Activated naive CD8-positive, alpha-beta T cell treated with anti-CD3 and anti-CD28 coated beads for 36 hours (primary cell): ENCODE measurements at places on chromosomes 16 and 17.

DNA sequence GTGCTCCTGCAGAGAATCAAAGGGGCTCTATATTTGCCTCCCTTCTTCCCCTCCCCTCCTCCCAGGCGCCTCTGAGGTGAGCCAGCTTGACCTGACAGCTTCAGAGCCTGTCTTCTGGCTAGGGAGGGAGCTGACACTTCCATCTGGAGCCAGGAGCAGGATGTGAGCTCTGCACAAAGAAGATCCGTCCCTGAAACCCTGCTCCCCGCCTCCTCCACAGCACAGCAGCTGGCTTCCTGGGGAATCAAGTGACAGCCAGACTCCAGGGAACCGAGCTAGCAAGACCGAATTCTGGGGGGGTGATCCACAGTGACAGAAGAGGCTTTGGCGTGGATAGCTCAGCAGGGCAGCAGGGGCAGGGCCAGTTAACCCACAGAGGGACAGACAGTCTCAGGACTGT is 37.2 kb downstream of the CCDC182 start:
- DNase-seq: no peak

- peak; percentile 48 for DNase-seq
Observed at GRCh38 chr17:73595479-73595878, 48.8 kb downstream of the SDK2 start.

DNA sequence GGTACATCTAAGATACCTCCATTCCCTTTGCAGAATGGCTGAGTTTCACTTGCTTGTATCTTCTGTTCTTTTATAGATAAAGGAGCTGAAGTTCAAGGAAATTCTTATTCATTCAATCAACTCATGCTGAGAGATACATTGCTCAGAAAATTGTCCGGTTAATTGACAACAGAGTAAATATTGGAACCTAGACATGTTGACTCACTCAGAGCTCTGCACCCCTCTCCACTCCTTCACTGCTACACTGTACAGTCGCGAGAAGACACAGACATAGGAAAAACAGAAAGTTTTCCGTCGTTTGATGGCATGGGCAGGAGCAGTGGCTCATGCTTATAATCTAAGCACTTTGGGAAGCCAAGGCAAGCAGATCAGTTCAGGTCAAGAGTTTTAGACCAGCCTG is 690.5 kb upstream of the SOX9 start:
- DNase-seq: no peak

- no peak for DNase-seq
Observed at GRCh38 chr17:39937447-39937846, 9.9 kb downstream of the LRRC3C start.

GRCh38 chr17:65542610-65543009 is 18.8 kb downstream of the AXIN2 start:
- DNase-seq: no peak

- no peak for DNase-seq
Observed at GRCh38 chr16:12677502-12677901, 126.2 kb downstream of the CPPED1 start.

- no peak for DNase-seq
Observed at GRCh38 chr16:57528499-57529390, 7.6 kb downstream of the CCDC102A start.

DNA sequence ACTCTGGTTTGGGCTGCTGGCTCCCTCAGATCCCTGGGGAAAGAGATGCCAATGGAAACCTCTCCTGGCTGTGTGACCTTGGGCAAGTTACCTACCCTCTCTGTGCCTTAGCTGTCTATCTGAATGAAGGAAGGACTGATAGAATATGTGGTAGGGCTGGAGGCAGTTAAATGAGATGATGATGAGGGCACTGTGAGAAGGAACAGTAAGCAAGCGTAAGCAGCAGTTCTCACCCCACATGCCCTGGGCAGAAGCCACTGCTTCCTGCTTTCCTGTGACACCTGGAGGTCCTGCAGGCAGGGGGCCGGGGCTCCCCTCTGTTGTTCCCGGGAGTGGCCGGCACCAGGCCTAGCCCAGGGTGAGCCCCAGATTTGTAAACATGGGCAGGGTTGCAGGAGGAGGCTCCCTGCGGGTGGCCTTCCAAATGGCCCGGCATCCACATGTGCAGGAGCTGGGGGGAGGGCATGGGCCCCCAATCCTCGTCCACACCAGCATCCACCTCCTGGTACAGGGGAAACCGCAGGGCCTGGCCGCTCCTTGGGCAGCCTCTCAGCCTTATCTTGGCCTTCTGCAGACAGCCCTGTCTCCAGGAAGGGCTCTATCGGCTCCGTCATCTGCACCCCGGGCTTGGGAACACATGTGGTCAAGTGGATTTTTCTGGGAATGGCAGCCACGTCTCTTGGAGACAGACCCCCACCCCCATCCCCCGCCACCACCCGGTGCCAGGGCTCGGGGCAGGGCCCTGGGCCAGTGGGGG is 235.6 kb upstream of the GSE1 start:
- DNase-seq: no peak

DNA sequence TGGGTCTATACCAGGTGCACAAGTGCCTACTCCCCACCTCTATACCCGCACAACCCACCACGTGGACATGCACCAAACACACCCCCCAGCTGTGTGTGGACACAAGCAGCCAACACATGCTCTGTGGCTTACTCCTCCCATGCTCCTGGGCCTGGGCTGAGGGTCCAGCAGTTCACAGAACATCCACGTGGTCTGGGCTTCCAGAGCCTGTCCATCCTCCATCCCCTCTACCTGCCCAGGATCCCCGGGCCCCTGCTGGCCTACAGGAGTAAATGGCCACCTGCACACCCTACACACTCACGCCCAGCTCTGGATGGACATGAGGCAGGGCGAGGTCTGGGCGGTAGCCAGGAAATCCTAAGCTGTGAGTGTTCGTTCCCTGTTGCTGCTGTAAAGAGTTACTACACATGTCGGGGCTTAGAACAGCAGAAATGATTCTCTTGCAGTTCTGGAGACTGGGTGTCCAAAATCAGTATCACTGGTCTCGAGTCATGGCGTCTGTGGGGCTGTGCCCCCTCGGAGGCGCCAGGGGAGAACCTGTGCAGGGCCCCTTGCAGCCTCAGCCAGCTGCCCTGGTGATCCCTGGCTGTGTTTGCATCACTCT is 15.0 kb upstream of the RAI1 start:
- DNase-seq: no peak

DNA sequence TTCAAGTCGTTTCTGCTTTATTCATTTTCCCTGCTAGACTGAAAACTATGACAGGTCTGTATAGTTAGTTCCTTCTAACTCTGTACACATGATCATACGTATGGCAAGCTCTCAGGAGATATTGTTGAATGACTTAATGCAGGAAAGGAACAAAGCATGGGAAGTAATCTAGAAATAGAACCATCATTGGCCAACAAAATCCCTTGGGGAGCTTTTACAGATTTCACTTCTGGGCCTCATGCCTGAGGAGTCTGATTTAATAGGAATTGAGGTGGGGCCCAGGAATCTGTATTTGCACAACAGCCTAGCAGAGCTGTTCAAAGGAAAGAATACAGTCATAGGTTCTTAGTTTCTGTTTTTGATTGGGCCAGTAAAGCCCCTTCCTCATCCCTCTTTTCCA is 229.2 kb downstream of the MAP2K6 start:
- DNase-seq: no peak

DNA sequence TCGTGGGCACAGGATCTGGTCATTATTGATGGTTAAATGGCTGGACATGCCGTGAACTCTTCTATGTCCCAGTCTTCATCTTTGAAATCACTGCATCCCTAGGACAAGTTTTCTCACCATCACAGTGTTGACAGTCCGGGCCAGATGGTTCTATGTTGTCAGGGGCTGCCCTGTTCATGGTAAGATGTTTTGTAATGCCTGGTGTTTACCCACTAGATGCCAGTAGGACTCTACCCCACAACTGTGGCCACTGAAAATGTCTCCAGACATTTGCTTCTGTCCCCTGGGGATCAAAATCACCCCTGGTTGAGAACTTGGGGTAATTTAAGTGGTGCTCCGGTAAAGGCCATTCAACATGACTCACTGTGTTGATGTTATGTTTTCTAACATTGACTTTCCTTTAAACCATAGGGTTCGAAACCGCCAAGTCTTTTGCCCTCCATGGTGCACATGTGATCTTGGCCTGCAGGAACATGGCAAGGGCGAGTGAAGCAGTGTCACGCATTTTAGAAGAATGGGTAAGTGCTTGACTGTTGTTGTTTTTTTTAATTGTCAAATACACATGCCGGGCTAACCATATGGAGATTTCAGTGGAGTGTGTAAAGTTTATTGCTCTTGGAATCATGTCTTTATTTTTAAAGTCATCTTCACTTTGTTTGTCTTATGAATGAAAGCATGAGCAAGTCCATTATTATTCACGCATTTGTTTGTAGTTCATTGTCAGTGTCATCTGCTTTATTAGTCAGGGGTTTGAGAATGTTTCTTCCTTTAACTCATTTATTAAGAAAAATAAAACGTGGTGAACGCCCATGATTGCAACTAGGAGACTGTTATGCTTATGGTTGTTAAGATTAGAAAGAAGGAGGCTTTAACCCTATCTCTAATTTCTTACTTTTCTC is 64.6 kb downstream of the WWOX start:
- no peak for DNase-seq

DNA sequence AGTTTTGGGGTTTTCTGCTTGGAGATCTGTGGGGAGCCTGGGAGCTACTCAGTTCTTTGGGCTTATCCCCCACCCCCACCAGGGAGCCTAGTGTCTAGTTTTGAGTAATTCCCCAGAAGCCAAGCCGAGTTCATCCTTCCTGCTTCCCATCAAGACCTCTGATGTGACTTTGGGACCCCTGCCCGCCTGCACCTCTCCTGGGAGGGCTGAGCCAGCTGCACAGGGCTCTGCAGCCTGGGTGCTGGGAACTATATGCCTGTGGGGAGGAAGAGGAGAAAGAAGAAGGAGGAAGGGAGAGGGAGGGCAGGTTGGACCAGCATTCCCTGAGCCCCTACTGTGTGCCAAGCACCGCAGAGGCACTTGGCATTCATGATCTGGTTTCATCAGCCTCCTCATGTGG is 178.9 kb downstream of the TMEM132E start:
- no peak for DNase-seq

DNA sequence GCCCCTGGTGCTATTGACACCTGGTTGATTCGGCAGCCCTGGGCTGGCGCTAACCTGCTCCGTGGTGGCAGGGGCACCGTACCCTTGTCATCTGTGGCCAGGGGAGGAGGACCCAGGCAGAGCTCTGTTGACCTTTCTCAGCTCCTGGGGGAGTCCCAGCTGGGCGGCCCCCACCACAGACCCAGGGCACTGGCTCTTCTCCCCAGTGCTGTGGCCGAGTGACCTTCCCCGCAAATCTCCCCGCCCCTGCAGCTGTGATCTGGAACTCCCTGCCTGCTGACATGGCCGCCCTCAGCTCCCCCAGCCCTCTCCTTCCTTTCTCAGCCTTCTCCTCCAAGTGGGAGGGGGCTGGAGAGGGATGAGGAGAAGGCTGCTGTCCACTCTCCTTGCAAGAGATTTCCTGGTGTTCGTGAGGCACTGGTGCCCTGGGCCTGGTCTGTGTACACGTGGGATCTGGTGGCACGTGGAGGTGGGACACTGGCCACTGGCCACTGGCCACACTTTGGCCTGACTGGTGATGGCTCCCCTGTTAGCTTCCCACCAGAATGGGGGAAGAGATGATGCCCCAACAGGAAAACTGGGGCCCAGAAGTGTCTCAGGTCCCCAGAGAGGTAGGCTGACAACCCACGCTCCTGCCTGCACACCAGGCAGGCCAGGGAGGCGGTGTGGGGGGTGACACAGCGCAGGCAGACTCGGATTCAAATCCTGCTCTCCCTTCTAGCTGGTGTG is 8.2 kb downstream of the FMNL1 start:
- DNase-seq: peak; percentile 72

GRCh38 chr17:10702574-10702973 is 5.2 kb downstream of the ADPRM start:
- no peak for DNase-seq

- no peak for DNase-seq
Observed at GRCh38 chr16:71933017-71933416, 37.7 kb downstream of the IST1 start.

DNA sequence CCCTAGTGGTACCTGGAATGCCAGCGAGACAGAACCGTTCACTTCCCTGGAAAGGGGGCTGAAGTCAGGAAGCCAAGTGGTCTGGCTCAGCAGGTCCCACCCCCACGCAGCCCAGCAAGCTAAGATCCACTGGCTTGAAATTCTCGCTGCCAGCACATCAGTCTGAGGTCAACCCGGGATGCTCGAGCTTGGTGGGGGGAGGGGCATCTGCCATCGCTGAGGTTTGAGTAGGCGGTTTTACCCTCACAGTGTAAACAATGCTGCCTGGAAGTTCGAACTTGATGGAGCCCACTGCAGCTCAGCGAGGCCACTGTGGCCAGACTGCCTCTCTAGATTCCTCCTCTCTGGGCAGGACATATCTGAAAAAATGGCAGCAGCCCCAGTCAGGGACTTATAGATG is 464.7 kb upstream of the TOM1L1 start:
- no peak for DNase-seq

GRCh38 chr16:81624760-81625543 is 154.1 kb upstream of the PLCG2 start:
- no peak for DNase-seq
